CD14-positive monocyte (primary cell): ENCODE measurements at places on chromosomes 4 and X. TPM values are rescaled to one million over a fixed set of nuclear protein-coding genes. Genes with fewer than 3 reads are reported as not detected.

DNA sequence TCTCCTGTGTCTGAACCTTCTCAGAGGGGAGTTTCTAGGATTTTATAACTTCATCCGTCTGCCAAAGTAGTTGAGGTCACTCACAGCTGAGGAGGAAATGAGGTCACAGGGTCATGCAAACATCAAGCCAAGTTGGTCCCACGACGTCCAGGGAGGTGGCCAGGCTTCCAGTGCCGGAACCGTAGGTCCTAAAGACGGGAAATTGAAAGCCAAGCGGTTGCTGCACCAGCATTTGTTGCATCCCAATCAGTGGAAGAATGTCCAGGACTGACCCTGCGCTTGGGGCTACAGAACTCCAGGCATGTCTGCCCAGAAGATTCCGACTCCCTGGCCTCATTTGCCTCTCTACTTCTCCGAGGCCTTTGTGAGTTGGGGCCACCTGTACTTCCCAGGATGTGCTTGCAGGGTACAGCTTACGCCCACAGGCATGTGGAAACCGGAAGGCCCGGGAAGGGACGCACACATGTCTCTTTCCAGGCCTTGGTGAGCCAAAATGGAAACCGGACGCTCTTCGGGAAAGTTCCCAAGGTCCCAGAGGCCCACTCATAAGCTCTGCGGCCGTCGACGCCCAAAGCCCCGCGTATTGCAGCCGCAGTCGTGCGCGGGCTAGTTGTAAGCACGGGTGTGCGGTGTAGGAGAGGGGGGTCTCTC lies 9.3 kb downstream of the PRDM8 start:
- H3K4me1 ChIP-seq, result peaks cover 18% of the 10 kb centered on the region
- H3K27ac ChIP-seq, result no peak overlapping the region
- no peaks in the 10 kb centered on the region for H3K36me3 ChIP-seq
- no peak overlapping the region for H3K4me3 ChIP-seq
- H3K27me3 ChIP-seq, result peaks cover 29% of the 10 kb centered on the region

DNA sequence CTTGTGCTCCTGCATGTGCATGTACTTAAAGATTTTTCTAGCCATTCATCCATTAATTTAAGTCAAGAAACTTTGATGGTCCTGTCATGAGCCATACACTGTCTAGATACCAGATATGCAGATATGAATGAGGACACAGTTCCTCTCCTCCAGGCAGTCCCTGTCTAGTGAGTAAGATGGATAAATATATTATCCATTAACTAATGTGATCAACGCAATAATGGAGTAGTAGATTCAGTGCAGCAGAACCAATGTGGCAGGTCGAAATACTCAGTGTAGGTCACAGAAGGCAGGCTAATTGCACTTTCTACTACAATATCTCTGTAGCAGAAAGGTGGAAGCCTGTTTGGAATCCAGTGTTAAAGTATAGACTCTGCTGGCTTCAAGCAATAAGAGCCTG lies 112.5 kb downstream of the PCDH7 start:
- H3K4me1 ChIP-seq, result no peaks in the 10 kb centered on the region
- no peak overlapping the region for H3K4me3 ChIP-seq

DNA sequence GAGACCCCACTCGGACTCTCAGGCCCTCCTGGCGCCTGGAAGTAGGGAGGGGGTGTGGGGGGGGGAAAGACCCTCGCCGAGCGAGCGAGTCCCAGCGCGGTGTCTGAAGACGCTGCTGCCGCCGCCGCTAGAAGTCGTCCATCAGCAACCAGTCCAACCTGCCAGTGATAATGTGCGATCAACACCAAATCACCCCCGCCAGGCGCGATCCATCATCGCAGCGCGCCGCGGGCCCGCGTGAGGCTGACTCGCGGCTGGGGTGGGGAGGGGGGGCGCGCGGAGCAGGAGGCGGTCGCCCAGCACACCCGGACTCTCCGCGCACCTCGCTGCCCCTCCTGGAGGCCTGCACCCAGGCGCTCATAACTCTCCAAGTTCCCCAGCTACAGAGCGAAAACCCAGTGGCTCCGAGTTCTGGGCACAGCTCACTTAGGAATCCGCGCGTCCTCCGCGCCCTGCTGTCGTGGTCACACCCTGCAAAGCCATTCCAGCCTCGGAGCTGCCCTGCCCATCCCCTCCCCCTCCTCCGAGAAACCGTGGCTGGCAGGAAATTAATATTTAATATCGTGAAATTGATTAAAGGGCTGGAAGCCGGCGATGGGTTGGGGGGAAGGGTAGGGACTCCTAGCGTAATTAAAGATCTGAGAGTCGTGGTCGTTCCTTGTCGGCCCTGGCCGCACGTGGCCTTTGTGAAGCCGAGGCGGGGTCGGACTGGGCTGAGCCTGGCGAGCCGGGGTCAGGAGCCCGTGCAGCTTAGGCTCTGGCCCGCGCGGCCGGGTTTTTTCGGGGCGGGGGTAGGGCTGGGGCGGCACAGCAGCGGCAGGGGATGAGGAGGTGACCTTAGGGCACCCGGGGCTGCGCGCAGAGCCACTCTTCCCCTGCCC lies 58.1 kb upstream of the BCOR start:
- peaks cover 49% of the 10 kb centered on the region for H3K4me1 ChIP-seq
- peak overlapping the region; percentile 27 for H3K4me3 ChIP-seq
- H3K27me3 ChIP-seq, result no peaks in the 10 kb centered on the region
- DNase-seq, result no peak

- H3K36me3 ChIP-seq, result no peaks in the 10 kb centered on the region
- H3K27ac ChIP-seq, result no peak overlapping the region
- H3K27me3 ChIP-seq, result no peaks in the 10 kb centered on the region
- peak overlapping the region; percentile 94 for H3K4me3 ChIP-seq
- no peak for DNase-seq
These were observed 1.3 kb downstream of the PKD2 start for GRCh38 chr4:88008743-88009171.

DNA sequence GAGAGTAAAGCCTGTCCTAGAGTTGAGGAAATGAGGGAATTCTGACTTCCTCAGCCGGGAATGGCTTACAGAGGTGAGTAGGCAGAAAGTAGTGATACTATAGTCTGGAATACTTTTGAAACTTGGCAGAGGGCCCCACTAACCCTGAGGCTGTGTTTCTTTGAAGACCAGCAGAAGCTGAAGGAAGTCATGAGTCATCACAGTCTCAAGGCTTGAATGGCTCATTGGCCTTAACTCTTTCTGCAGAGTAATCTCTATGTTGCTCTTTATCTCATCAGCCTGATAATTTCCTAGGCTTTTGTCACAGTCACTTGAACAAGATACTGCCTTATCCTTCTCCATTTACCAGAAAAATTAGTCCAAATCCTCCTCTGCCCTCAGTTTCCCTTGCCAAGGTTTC lies 80.8 kb downstream of the ANKRD50 start:
- DNase-seq, result peak; percentile 21
- H3K27ac ChIP-seq, result no peak overlapping the region
- no peaks in the 10 kb centered on the region for H3K36me3 ChIP-seq
- no peak overlapping the region for H3K4me3 ChIP-seq

- no peaks in the 10 kb centered on the region for H3K4me1 ChIP-seq
- no peak for DNase-seq
- H3K27ac ChIP-seq, result no peak overlapping the region
These were observed 180.7 kb downstream of the PDGFC start for GRCh38 chr4:156790866-156791265.

GRCh38 chr4:159281771-159282170 lies 178.9 kb downstream of the RAPGEF2 start:
- no peaks in the 10 kb centered on the region for H3K36me3 ChIP-seq
- H3K4me1 ChIP-seq, result peaks cover 32% of the 10 kb centered on the region
- no peak for DNase-seq
- H3K27ac ChIP-seq, result no peak overlapping the region
- no peak overlapping the region for H3K4me3 ChIP-seq

DNA sequence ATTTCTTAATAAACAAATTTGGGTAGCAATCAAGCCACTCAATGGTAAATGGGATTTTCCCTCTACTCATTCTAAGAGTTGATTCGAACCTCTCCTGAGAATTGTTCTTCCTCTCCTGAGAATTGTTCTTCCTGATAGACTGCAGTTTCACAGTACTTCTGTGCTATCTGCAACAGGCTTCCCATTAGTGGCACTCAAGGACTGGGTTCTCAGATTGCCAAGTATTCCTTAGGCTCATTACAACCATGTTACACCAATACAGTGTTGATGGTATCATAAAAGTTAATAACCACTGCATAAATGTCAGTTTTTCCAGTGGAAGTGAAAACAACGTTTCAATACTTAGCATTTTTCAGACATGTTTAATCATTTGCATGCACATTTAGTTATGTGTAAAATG lies 201.6 kb downstream of the FRMPD4 start:
- no peak overlapping the region for H3K4me3 ChIP-seq
- no peak for DNase-seq
- H3K36me3 ChIP-seq, result no peaks in the 10 kb centered on the region

UGT8 gene
- not detected for polyA plus RNA-seq

TEX13B gene
- polyA plus RNA-seq, result not detected in 2 replicates

ZFP92 gene
- 0.13 TPM for polyA plus RNA-seq

DAPP1 gene
- polyA plus RNA-seq, result 125 TPM

TRPC5OS gene
- polyA plus RNA-seq, result 0.08 TPM in 1 of 2 replicates, not detected in the other

- H3K4me1 ChIP-seq, result no peaks in the 10 kb centered on the region
- H3K36me3 ChIP-seq, result no peaks in the 10 kb centered on the region
- no peak overlapping the region for H3K27ac ChIP-seq
- no peaks in the 10 kb centered on the region for H3K27me3 ChIP-seq
These were observed 221.9 kb downstream of the SNCA start for GRCh38 chr4:89615051-89615450.

NUDT9 gene
- 14.3 TPM for polyA plus RNA-seq

- H3K27ac ChIP-seq, result peak overlapping the region; percentile 4
- no peaks in the 10 kb centered on the region for H3K27me3 ChIP-seq
- peaks cover 11% of the 10 kb centered on the region for H3K4me1 ChIP-seq
- H3K36me3 ChIP-seq, result no peaks in the 10 kb centered on the region
- peak; percentile 10 for DNase-seq
- no peak overlapping the region for H3K4me3 ChIP-seq
These were observed 205.7 kb downstream of the CAMK2D start for GRCh38 chr4:113555868-113556267.

OTC gene
- polyA plus RNA-seq, result not detected

DNA sequence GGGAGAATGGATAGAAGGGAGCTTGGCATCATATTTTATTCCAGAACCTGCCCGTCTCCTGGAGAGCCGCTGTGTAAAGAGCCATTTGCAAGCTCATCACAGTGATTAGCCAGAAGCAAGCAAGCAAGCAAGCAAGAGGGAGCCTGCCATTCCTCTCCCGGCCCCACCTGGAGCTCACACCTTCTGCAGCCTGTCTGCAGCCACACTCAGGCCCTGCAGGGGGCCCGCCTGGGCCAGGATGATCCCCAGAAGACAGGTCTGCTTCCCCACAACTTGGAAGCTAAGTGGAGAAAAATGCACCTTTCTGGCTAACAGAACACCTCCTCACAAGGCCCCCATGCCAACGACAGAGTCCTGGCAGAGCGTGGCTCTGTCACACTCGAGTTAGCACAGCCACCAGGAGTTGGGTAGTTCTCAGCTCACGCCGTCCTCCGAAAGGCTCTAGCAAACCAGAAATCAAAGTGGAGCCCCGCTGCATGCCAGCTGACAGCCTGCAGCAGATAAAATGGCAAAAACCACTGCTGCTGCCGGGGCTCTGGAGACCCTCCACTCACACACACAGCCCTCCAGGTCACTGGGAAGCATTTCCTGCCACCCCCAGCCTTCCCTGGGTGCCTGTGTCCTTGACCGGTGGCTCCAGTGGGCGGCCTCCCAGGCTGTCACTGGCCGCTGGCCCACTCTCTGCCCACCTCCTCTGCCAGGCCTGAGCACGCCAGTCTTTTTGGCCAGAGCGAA lies 54.9 kb downstream of the DCTD start:
- DNase-seq, result no peak
- no peaks in the 10 kb centered on the region for H3K27me3 ChIP-seq
- H3K27ac ChIP-seq, result no peak overlapping the region
- no peak overlapping the region for H3K4me3 ChIP-seq
- no peaks in the 10 kb centered on the region for H3K36me3 ChIP-seq

TRAM1L1 gene
- not detected for polyA plus RNA-seq

ADGRA3 gene
- polyA plus RNA-seq, result 0.03 and 0.07 TPM in 2 replicates
